Activated CD4-positive, alpha-beta T cell treated with anti-CD3 and anti-CD28 coated beads, Interleukin-10, Interleukin-2, amounts not matched to agents 100 ng/mL and 50 ng/mL, durations not matched to agents 16 hours and 8 hours (primary cell): ENCODE measurements at places on chromosomes 1 and 21.
A peak's percentile ranks its signal among the peaks of the same experiment; 100 is the strongest.

- peak; percentile 86 for DNase-seq
These were observed 38.4 kb upstream of the ZNF281 start for GRCh38 chr1:200448034-200448762.

DNA sequence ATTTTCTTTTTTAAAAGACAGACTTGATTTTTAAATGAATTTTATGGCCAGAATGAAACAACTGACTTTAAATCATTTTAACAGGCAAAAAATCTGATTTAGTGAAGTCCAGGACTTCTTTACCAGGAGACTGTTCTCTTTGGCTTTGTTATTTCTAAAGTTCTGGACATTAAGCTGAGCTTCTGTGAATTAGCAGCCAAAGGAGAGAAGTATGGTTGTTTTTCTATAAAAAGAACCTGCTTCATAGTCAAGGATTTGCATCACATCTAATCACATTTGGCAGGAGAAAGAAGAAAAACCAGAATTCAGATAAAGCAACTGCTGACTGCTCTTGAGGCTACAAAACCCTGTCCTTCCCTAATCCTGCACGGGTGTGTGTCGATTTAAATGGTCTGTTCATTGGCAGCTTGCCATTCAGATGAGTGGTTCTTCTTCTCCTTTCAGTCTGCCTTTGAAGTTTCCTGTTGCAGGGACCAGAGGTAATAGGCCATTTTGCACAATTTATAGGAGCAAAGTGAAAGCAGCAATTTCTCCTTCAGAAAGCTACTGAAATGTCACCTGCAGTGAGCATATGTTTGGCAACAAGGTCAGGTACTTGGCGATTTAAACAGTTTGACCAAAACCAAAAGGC lies 215.4 kb downstream of the OLFM3 start:
- no peak for DNase-seq

DNA sequence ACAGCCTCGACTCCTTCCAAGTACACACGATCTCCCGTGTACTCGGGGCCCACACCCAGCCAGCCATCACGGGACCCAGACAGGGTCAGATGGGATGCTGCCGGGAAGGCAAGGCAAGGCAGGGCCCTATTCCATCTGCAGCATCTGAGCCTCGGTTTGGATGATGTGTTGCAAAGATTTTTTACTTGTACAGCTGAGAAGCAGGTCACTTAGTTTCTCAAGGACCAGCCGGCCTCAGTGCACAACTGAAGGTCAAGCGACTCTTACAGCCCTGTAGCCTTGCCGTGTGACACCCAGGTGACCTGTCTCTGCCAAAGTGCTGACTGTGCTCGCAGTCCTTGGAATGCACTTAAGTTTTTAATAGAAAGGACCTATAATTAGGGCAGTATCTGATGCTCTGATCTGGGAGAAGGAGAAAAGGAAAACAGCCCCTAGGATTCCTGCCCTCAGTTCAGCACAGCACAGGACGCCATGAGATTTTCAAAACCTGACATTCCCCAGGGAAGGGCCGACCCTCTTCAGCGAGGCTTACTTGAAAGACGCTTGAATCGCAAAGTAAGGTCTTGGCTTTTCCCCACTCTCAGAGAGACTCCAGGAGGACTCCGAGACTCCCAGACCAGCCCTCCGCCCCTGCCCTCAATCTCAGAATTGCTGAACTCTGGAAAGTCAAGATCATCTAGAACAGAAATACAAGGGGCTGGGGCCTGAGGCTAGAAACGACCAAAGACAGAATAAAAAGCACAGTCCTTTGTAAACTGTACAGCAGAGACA lies 1.3 kb downstream of the GPR157 start:
- DNase-seq: no peak

GRCh38 chr1:217268058-217268457 lies 362.8 kb downstream of the GPATCH2 start:
- DNase-seq: no peak

DNA sequence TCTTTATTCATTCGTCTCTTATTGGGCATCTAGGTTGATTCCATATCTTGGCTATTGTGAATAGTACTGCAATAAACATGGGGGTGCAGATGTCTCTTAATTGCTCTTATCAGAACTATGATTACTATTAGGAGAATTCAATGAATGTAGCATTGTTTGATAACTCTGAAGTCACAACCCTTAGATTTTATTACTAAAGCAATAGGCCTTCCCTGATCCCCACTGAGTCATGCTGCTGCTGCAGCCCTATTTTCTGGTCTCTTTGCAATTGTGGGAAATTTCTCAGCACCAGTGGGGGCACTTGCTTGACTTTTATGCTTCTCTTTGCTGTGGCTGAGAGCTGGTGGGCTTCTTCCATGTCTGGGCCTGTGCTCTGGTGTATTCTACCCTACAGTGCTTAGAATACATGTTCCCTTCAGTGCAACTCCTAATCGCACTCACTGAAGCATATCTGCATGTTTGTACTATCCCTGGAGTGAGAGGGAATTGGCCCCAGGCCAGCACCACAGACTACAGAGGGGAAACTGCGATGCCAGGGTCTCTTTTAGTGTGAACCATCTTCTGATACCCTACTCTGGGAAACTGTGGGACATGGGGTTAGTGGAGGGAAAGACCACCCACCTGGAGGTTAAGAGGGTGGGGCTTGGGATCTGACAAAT lies 52.2 kb upstream of the ROR1 start:
- no peak for DNase-seq

DNA sequence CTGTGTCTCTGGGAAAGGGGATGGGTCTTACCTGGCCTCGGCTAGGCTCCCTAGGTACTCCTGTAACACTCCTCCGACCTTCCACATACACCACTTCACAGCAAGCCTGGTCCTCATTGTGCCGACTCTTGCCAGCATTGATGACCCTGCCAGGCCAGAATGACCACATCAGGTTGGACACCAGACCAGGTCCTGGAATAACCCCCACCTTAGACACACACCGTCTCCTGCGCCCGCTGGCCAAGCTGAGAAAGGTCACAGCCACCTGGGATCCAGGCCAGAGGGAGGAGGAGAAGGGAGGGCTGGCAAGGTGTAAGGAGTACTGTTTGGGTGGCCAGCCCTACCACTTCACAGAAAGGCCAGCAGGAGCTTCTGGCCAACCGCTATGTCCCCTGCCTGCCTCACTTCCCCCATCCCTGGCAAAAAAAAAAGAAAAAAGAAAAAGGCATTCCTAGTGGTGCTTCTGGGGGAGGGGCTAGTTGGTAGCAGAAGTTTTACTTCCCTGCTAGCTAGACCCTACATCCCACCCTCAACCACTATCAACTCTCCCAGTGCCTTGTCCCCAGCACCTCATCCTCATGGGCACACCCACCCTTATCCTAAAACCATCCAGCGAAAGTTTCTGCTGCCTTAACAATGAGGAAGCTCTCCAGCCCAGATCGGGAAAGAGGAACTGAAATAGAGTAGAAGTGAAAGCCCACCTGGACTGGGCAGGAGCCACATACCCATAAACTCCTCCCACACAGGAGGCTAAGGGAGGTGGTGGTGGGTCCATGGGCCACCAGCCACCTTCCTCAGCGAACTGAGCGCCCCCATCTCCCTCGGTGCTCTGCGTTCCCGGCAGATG lies 1.4 kb downstream of the PPM1J start:
- DNase-seq: no peak

DNA sequence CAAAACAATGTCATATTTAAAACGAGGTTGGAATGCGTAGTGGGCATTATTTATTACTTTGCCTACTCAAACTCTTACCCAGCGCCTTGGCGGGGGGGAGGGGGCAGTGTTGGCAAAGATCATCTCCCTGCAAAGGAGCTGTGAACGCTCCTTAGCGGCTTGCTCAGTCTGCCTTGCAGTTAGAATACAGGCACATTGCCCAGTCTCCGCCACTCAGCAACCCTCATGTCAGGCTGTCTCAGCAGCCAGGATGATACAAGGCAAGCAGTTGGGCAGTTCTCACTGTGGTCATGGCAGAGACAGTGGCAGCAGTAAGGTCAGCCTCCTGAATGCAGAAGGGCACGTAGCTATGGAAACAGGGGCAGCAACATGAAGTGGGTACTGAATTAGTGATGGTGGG lies 170.4 kb upstream of the KCNK2 start:
- no peak for DNase-seq

DNA sequence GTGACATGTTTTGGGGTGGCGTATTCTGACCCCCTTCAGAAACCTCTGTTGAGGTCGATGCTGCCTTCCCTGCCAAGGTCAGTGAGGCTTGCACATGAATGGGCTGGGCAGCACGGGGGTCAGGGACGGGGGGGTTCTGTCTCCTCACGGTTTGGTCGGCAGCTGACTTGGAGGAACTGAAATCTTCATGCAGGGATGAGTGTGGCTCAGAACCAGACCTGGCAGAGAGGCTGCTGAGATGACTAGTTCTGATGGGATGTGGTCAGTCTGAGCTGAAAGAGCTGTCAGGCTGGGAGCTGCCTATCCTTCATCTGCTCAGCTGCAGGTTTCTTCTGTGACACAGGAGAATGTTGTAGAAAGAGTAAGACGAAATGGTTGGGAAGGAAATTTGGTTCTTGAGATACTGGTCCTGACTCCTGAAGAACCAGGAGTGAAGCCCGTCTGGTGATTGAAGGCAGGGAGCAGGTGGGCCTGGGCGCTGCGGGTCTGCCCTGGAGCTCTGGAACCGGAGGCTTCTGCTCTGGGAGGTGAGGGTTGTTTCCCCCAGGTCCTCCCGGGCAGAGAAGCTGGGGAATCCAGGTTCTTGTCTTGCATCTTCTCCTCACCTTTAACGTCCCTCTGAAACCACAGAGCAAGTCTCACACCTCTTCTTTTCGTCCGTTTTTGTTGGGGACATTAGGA lies 3.3 kb downstream of the SLX9 start:
- no peak for DNase-seq

DNA sequence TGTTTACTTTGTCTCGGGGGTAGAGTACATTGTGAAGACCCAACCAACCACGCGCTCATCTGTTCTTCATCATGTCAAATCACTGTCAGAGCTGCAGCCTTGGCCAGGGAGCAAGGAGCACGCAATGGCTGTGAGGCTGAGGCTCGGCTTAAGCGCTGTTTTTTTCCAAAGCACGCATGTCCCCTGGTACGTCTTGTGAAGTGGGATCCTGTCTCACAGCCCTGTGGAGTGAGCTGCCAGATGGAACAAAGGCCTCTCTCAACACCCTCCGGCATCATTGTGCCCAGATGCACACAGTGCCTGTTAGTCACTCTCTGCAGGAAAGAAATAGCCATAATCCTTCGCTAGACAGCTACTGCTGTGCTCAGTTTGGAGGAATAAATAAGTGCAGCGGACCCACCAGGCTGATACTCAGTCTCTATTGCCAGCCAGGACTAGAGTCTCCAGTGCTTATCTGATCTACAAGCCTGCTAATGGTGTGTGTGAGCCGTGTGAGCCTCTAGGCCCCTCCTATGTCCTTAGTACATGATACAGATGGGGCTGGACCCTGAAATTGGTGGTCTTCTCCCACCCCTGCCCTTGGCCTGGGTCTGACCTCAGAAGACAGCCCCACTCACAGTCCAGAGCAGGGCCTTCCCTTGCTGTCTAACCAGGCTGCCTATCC lies 91.3 kb upstream of the COA6 start:
- DNase-seq: no peak

DNA sequence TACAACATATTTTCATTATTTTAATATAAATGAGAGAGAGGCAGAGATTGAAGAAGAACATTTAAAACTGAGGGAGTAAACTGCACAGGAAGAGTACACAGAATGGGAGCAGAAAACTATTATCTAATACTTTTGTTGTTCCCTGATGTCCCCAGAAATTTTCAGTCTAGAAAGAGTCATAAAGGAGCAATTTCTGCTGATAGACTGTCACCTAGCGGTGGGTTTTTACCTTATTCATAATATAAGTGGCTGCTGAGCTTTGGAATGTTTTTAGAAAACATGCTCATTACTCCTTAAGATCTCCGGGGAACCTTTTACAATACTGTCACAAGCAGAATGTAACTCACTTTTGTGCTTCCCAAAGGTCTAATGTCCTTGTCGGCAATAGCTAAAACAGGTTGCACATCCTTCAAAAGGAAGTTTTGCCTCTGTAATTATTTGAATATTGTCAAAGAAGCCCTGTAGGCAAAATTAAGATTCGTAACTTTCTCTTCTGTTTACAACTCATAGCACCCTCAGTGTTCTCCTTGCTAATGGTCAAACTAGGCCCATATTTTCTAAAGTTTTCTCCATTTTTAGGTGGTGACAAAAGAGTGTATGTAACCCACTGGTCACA lies 4.9 kb upstream of the NPL start:
- peak; percentile 52 for DNase-seq

DNA sequence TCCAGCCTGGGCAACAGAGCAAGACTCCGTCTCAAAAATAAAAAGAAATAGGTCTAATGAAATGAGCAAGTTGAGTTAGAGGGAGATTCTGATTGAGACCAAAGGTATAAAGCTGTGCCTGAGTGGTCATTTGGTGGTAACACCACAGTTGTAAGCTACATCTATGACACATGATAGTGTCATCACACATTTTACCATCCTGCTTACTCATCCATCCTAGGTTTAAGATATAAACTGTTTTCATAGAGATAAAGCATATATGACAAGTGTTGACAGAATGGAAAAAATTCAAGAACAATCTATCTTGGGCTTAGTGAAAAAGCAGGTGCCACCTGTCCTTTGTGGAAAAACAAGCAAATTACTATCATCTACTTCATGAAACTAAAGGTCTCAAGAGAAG lies 7.1 kb upstream of the CFAP141 start:
- DNase-seq: peak; percentile 41

GRCh38 chr1:24952413-24952841 lies 22.4 kb upstream of the RUNX3 start:
- DNase-seq: peak; percentile 81

DNA sequence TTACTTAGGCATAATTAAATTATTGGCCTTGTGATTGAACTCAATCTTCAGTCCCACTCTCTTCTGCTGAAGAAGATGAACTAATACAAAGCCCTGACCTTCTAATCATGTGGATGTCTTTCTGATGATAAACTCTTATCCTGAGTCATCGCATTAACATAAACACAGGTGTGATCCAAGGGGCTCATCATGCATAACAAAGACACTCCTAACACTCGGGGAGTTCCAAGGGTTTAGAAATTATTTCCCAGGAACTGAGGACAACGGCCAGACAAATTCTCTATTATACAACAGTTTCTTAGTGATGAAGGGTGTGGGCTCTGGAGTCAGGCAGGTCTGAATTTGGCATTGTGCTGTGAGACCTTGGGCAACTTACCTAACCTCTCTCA lies 18.0 kb downstream of the DUSP10 start:
- DNase-seq: no peak

- no peak for DNase-seq
These were observed 967 bp downstream of the CENPS start for GRCh38 chr1:10431070-10431730.
